ENCODE measurements at places on chromosomes 2 and 18.
A peak's percentile ranks its signal among the peaks of the same experiment; 100 is the strongest.

DNA sequence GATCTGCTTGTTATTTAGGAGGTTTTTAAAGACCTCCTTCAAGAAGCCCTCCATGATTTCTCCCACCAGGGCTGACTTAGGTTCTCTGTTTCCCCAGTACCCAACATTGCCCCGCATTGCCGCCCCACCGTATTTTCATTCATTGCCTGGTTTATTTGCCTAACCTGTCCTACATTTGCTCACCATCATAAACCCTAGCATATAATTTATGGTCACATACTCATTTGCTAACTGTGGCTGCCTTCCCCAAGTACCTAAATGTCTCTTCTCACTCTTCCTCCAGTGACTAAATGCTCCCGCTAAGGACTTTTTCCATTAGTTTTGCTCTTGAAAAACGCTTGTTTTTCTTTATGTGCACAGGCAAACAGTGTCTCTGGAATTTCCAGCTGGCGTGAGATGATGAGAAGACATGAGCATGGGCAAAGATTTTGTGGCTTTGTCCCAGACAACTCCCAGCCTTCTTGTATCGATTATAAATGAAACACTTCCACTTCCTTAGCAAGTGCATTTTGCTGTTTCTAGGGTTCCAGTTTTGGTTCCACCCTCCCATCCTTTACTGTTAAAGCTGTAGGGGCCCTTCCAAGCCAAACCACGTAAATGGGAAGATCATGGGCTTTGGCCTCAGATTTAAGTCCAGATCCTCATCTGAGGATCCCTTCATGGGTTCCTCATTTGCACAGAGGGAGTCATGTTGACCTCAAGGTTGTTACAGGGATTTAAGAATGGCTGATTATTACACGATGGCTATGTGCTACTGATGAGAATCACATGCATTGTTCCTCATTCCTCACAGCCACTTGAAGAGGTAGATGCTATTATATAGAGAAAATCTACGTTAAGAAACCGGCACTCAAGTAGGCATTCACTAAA lies 21.0 kb upstream of the ARMC9 start:
- no peak for DNase-seq

GRCh38 chr2:56239437-56239836 lies 55.6 kb downstream of the CCDC85A start:
- no peak for DNase-seq

DNA sequence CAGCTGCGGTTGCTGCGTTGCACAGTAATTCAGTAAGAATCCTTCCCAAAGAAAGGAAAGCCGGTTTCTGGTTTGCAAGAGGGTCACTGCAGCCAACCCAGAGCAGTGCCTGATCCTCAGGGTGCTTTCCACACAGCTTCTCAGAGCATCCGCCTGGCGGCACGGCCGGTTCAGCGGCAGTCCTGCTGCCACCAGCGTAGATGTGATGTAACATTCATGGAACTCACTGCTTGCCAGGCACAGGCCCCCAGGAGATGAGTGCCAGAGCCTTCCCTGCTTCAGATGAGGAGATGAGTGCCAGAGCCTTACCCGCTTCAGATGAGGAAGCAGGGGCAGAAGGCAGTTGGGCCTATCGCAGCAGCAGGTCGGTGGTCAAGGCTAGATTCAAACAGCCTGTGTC lies 230.2 kb downstream of the GBX2 start:
- DNase-seq: no peak

DNA sequence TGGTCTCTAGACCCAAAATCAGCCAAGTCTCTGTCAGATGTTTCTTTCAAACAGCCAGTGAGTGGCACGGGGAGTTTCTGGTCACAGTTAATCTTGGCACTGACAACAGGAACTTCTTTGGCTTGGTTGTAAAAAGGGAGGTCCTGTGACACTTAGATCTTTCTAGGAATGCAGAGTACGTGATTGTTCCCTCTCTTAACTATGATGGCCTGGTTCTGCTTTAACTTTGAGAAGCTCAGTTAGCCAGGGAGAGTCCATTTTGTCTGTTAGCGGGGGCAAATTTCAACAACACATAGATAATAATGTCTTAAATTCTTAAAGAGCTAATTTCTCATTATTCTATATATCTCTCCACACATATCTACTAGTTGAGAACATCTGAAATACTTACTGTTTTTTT lies 344.5 kb upstream of the LRRTM4 start:
- no peak for DNase-seq

DNA sequence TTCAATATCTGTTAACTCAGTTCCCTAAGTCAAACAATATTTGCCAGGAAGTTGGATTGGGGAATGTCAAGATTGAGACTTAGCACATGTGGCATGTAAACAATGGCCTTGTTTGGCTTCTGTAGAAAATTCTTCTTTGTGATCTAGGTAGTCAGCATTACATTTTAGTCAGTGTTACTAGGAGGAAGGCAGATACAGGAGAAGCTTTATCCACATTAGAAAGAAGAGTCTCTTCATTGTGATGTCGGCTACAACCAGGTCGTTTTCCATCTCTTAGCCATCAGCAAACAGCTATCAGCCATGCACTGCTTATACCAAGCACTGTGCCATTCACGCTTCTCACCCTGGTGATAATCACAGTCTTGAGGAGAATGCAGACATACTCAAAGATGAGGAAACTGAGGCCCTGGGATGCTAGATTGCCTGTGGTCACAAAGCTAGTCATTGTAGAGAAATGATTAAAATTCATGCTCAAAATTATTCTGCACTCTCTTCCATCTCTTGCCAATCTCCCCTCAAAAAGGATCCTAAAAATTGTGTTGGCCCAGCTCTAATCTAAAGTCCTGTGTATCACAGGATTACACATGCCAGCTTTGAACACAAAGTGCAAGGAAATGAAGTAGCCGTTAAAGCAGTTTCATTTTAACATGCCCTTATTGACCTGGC lies 3.2 kb downstream of the GALNT5 start:
- no peak for DNase-seq

DNA sequence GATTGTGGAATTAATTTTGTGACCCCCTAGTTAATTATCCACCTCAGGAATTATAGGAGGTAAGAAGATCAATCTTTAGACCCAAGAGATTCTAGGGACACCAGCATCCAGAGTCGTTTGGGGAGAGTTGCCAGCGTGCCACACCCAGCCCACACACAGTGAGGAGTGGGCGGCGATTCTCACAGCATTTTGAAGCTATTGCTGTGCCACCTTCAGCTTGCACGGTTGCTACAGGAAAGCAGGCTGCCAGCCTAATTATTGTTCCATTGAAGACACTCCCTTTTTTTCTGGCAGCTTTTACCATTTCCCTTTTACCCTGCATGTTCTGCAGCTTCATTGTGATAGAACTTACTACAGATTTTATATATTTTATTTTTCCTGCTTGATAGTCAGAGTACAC lies 13.1 kb upstream of the MYL12A start:
- DNase-seq: no peak

GRCh38 chr18:55018602-55019001 lies 59.3 kb upstream of the CCDC68 start:
- no peak for DNase-seq

GRCh38 chr2:112047537-112048235 lies 7.4 kb upstream of the TMEM87B start:
- DNase-seq: no peak

DNA sequence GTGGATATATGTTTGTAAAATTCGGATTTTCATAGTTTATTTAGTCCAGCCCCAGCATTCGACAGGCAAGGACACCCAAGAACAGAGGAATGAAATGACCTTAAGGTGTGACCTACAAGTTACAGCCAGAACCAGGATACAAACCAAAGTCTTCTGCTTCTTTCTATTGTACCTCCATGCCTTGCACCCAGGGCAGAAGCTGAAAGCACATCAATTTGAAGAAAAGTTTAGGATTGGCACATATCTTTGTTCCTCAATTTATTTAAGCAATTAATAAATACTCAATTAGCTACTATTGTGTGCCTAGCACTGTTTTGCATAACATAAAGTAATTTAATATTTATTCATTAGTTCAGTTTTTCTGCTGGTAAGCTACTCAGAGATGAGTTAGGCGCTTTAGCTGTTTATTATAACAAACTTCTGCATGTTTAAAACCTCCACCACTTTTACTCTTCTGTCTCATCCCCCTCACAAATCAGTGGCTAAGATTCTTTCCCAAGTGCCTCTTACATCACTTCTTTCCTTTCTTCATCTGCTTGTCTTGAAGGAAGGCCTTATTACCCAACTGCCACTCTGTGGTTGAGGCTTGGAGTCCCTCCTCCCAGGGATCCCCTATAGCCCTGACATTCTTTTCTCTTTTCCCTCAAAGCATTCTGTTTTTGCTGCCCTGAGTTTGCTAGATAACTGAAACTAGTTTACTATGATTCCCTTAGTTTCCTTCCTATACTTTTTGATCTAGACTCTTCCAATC lies 37.1 kb upstream of the DARS1 start:
- no peak for DNase-seq

- no peak for DNase-seq
Measured at GRCh38 chr2:215486291-215487001, 50.6 kb upstream of the FN1 start.

- no peak for DNase-seq
Measured at GRCh38 chr2:127355407-127356008, 32.3 kb downstream of the MAP3K2 start.

GRCh38 chr2:115908731-115909130 lies 1466.3 kb downstream of the DPP10 start:
- no peak for DNase-seq

GRCh38 chr2:96608469-96609455 lies 29.4 kb downstream of the KANSL3 start:
- no peak for DNase-seq

DNA sequence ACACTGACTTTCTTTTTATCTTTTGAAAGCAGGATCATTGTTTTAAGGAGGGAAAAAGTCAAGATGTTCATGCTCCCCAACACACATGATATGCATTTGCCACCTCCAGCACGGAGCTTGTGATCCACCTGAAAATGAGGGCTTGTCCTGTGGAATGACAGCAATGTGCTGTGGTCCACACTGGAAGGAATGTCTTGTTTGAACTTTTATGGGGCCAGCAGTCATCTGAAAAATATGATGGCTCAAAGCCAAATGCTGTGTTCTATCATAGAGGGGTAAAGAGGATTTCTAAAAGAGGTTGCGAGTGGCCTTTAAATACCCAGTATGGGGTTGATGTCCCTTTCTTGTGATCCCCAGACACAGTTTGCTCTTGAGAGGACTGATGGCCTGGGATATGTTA lies 226.5 kb upstream of the SPRED2 start:
- DNase-seq: no peak

DNA sequence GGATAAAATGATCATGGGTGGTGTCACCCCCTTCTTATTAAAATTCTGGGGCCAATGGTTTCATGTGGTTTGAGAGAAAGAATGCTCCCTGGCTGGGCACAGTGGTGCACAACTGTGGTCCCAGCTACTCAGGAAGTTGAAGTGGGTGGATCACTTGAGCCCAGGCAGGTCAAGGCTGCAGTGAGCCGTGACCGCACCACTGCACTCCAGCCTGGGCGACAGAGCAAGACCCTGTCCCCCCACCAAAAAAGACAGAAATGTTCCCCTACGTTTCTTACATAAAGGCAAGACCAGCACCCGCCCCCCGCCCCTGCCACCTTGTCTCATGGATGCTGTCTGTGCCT lies 53.0 kb upstream of the ID2 start:
- DNase-seq: no peak

GRCh38 chr2:124025171-124025580 lies at the start of gene CNTNAP5:
TSS of gene CNTNAP5 (plus strand) at chr2:124025287. CDS start at chr2:124025651, 364 bp downstream.
- DNase-seq: no peak

- no peak for DNase-seq
Measured at GRCh38 chr2:8667896-8668512, 13.9 kb upstream of the ID2 start.

GRCh38 chr2:235627682-235628081 lies 133.8 kb downstream of the AGAP1 start:
- DNase-seq: no peak

DNA sequence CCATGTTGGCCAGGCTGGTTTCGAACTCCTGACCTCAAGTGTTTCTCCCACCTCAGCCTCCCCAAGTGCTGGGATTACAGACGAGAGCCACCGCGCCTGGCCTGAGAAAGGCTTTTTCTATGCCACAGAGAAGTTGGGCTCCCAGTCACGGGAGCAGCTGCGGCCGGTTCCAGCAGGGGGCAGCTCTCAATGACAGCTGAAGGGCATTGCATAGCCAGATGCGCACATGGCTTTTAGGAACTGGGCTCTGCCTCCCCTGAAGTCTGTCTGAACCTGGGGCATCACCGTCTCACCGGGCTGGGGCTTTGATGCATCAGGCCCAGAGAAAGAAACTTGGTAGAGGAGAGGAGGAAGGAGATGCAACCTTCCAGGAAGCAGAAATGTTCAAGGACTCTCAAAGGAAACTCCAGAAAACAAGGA lies 84.2 kb upstream of the LAPTM4A start:
- DNase-seq: no peak

DNA sequence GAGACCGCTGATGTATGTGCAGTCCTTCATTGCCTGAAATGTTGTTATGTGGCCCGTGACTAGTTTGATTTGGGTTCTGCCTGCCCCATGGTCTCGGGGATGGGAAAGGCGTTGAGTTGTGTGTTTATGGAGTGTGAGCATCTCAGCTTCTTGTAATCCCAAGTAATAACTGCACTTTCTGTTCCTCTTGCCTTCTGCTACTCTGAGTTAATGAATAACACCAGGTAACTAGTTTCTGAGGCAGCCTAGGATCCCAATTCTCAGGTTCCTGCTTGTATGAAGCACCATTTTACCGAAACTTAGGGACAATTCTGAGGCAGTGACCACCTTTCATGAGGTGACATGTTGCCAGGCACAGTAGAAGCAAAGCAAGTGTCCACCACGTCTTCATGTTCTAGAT lies 170.0 kb downstream of the ALK start:
- DNase-seq: no peak

DNA sequence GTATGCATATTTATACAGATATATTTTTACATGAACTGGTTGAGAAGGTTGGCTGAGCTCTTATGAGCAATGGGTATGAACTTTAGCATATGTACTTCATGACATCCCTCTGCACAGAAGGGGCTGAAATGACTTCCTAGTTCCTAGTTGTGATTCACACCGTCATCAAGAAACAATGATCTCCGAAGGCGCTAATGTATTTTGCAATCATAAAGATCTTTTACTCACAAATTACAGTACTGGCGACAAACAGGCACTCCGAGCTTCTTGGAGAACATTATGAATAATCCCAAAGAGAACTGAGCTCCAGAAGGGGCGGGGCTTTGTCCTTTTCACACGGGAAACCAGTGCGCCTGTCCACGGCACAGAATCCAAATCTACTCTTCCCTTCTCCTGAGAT lies 18.1 kb downstream of the BCL2 start:
- no peak for DNase-seq

DNA sequence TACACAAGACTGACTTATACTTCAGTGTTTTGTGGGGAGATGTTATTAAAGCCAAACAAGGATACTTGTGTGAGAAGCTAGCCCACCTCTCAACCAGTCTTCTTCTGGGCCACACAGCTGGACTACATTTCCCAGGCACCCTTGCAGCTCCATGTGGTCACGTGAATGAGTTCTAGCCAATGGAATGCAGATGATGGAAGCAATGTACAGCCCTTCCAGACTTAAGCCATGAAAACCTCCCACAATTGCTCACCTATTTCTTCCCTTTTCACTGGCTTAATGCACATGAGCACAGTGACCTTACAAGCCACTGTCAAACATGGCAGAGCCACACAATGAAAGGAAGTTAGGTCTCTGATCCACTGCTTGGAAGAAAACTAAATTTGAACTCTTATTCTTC lies 20.4 kb upstream of the FEZ2 start:
- peak; percentile 70 for DNase-seq
